ENCODE measurements at places on chromosomes 7 and 10. TPM values are rescaled to one million over a fixed set of nuclear protein-coding genes. Genes with fewer than 3 reads are reported as not detected.

- no peaks in the 10 kb centered on the region for H3K4me1 ChIP-seq
- H3K27me3 ChIP-seq, result no peaks in the 10 kb centered on the region
- peak overlapping the region; percentile 74 for H3K4me3 ChIP-seq
- no peak overlapping the region for H3K27ac ChIP-seq
- no peaks in the 10 kb centered on the region for H3K36me3 ChIP-seq
Measured at GRCh38 chr7:148700661-148701064, 2.0 kb downstream of the CUL1 start.

- no peaks in the 10 kb centered on the region for H3K4me1 ChIP-seq
- no peaks in the 10 kb centered on the region for H3K36me3 ChIP-seq
- no peaks in the 10 kb centered on the region for H3K27me3 ChIP-seq
Measured at GRCh38 chr7:19869979-19870378, 96.6 kb upstream of the TMEM196 start.

C10orf95 gene
- not detected for total RNA-seq

HOXA4 gene
- total RNA-seq, result 1.2 TPM

CCL24 gene
- not detected for total RNA-seq
